ENCODE measurements at places on chromosomes 5 and 9.

- no peaks in the 10 kb centered on the region for H3K27me3 ChIP-seq
- no peaks in the 10 kb centered on the region for H3K4me1 ChIP-seq
- H3K4me3 ChIP-seq: no peak overlapping the region
- DNase-seq: no peak
Observed at GRCh38 chr5:2892466-2893000, 141.1 kb upstream of the IRX2 start.

DNA sequence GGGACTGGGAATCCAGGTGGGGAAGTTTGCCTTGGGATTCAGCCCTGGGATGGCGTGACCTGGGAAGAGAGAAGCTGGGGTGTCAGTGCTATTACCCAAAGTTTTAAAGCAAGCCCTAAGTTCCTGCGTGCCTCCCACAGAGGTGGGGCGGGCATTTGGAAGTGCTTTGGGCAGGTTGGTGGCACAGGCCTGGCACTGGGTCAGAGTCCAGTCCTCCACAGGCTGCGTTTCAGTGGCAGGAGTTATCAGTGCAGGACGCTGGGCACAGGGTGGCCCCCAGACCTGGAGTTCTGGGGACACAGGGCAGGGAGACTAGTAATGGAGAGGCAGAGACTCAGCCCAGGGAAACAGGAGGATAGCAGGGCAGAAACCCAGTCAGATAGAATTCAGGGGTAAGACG, 147.2 kb downstream of the MAST4 start:
- DNase-seq: no peak
- H3K4me3 ChIP-seq: no peak overlapping the region
- H3K27ac ChIP-seq: no peak overlapping the region
- peaks cover 2% of the 10 kb centered on the region for H3K27me3 ChIP-seq
- no peaks in the 10 kb centered on the region for H3K36me3 ChIP-seq
- no peaks in the 10 kb centered on the region for H3K4me1 ChIP-seq

DNA sequence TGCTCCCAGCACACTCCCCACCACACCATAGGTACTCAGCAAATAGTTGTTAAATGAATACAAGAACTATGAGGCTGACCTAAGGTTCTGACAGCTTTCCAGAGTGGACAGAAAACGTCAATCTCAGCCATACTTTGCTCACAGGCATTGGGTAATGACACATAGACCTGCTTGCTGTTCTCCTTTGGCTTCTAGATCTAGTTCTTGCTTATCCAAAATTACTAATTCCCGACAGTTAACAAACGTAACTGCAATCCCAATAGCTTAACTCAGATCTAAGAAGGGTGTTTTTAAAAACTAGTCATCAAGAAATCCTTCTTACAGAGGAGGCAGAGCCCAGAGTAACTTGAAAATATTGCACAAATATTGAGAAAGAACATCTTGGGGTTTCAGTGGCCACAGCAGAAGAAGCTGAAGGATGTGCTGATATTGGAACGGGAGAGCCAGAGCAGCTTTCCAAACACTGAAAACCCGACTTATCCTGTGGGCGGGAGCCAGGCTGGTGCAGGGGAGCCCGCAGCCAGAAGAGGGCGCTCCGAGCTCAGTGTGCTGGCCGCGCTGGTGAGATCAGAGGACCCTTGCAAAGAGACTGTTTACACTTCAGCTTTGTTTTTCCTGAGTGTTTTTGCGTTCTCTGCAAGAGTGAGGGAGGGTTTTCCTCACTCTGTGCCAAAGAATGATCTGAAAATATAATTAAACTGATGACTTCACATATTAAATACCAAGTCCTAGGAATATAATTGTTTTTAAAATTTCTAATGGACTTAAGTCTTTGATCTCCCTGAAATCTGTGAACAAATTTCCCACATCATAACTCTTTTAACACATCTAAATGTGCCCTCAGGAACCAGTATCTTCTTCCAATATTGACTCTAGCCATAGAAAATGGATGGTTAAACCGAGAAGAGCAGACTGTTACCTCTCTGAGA, 30.3 kb downstream of the FGF1 start:
- no peak overlapping the region for H3K27ac ChIP-seq
- H3K4me3 ChIP-seq: no peak overlapping the region
- no peaks in the 10 kb centered on the region for H3K36me3 ChIP-seq

GRCh38 chr5:6453937-6454560, 5.4 kb downstream of the UBE2QL1 start:
- DNase-seq: no peak
- H3K27ac ChIP-seq: no peak overlapping the region
- H3K4me3 ChIP-seq: no peak overlapping the region
- peaks cover 65% of the 10 kb centered on the region for H3K27me3 ChIP-seq

DNA sequence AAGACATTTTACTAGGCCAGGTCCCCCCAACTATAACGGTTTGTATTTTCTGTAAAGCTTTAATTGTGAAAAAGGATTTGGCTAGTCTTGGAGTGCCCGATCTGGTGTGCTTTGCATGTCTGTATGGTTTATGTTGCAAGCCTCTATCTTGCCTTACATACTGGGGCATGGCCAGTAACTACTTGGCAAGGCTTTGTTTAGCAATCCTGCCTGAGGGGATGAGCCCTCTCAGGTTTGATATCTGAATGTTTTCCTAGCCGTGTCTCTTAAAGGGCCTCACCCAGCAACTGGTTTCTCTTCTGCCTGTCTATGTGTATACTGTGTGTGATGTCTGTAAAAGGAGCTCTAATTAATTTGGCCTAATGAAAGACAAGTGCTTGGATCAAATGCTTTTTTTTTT, 61.3 kb upstream of the SPINK5 start:
- peaks cover 7% of the 10 kb centered on the region for H3K36me3 ChIP-seq
- no peaks in the 10 kb centered on the region for H3K4me1 ChIP-seq
- H3K27me3 ChIP-seq: no peaks in the 10 kb centered on the region
- no peak overlapping the region for H3K27ac ChIP-seq
- no peak overlapping the region for H3K4me3 ChIP-seq

GRCh38 chr9:127647451-127647850, 35.4 kb downstream of the STXBP1 start:
- peaks cover 3% of the 10 kb centered on the region for H3K4me1 ChIP-seq
- H3K27me3 ChIP-seq: no peaks in the 10 kb centered on the region
- no peak for DNase-seq
- peaks cover 12% of the 10 kb centered on the region for H3K36me3 ChIP-seq

GRCh38 chr5:91416491-91416890, 33.4 kb upstream of the ARRDC3 start:
- H3K4me3 ChIP-seq: no peak overlapping the region
- no peaks in the 10 kb centered on the region for H3K4me1 ChIP-seq
- DNase-seq: no peak
- no peak overlapping the region for H3K27ac ChIP-seq
- no peaks in the 10 kb centered on the region for H3K36me3 ChIP-seq

DNA sequence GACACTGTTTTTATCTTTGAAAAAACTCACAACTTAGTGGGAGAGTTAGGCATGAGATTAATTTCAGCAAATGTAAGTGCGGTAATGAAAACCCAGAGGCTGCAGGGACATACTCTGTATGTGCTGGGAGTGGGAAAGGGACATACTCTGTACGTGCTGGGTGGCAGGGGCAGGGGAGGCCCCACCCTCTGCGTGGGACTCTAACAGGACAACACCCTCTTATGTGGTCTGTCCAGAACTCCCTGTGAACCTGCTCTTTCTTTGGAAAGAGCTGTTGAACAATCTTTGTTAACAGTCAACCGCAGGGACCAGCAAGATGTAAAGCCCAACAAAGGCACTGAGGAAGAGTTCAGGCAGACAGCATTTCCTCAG, 2.4 kb downstream of the MLANA start:
- peaks cover 11% of the 10 kb centered on the region for H3K4me1 ChIP-seq
- no peak overlapping the region for H3K27ac ChIP-seq
- H3K36me3 ChIP-seq: peaks cover 6% of the 10 kb centered on the region
- no peak overlapping the region for H3K4me3 ChIP-seq

DNA sequence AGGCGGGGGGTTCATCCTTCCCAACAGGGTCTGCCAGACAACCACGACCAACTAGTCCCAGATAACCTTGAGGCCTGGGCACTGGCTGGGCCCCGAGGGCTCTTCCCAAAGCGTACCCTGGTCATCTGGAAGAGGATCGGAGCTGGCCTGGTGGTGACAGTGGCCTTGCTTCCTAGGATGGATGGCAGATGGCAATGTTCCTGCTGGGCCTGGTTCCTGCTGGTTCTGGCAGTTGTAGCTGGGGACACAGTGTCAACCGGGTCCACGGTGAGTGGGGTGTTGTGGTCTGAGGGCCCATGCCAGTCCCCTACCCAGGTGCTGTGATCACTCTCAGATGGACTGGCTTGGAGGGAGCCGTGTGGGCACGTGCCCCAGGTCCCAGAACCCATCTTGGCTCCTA, 2.0 kb downstream of the ADAMTSL2 start:
- no peaks in the 10 kb centered on the region for H3K36me3 ChIP-seq
- peaks cover 80% of the 10 kb centered on the region for H3K27me3 ChIP-seq
- DNase-seq: no peak

- peak; percentile 57 for DNase-seq
- H3K27me3 ChIP-seq: no peaks in the 10 kb centered on the region
- no peaks in the 10 kb centered on the region for H3K36me3 ChIP-seq
- H3K27ac ChIP-seq: no peak overlapping the region
- H3K4me3 ChIP-seq: no peak overlapping the region
Observed at GRCh38 chr5:116502616-116503015, 72.0 kb downstream of the SEMA6A start.

GRCh38 chr9:77751341-77752091, 103.4 kb upstream of the GNA14 start:
- no peaks in the 10 kb centered on the region for H3K27me3 ChIP-seq
- peak; percentile 74 for DNase-seq
- H3K27ac ChIP-seq: peak overlapping the region; percentile 61
- H3K4me1 ChIP-seq: no peaks in the 10 kb centered on the region
- H3K36me3 ChIP-seq: peaks cover 9% of the 10 kb centered on the region
- no peak overlapping the region for H3K4me3 ChIP-seq

DNA sequence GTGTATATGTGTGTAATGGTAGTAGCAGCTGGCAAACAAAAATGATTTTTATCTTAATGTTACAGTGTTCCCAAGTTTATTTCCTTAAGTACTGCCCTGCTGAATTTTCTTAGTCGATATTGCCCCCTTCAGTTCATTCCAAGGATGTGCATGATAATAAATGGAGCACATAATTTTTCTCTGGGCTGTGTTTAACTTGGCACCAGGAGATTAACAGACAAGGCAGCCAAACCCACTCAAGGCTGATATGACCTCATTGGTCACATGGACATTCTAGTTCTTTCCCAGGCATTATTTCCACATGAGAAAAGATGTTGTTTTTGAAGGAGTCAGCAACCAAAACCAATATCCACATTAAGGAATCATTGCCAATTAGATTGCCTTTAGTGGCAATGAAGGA, 61.8 kb downstream of the COX7C start:
- no peak overlapping the region for H3K27ac ChIP-seq
- no peaks in the 10 kb centered on the region for H3K36me3 ChIP-seq
- no peaks in the 10 kb centered on the region for H3K27me3 ChIP-seq
- H3K4me3 ChIP-seq: no peak overlapping the region
- H3K4me1 ChIP-seq: no peaks in the 10 kb centered on the region
- DNase-seq: peak; percentile 78

DNA sequence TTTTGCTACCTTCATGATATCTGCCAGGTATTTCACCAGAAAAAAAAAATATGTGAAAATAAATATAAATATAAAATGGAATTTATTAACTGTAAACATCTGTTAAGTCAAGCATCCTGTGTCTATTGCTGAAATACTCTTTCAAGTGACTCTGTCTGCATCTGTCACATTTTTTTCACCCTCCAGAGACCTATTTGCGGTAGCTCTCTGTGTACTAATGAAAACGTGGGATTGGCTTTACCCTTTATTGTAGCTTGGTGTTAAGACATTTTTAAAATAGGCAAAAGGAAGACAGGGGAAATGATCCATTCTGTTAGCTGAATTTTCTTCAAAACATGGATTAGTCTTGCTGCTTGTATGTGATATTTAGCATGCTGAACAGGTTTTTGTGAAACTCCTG, 536.0 kb upstream of the WWC1 start:
- H3K27me3 ChIP-seq: no peaks in the 10 kb centered on the region
- peaks cover 7% of the 10 kb centered on the region for H3K4me1 ChIP-seq
- no peak overlapping the region for H3K4me3 ChIP-seq
- DNase-seq: no peak
- peak overlapping the region; percentile 86 for H3K27ac ChIP-seq
- no peaks in the 10 kb centered on the region for H3K36me3 ChIP-seq

DNA sequence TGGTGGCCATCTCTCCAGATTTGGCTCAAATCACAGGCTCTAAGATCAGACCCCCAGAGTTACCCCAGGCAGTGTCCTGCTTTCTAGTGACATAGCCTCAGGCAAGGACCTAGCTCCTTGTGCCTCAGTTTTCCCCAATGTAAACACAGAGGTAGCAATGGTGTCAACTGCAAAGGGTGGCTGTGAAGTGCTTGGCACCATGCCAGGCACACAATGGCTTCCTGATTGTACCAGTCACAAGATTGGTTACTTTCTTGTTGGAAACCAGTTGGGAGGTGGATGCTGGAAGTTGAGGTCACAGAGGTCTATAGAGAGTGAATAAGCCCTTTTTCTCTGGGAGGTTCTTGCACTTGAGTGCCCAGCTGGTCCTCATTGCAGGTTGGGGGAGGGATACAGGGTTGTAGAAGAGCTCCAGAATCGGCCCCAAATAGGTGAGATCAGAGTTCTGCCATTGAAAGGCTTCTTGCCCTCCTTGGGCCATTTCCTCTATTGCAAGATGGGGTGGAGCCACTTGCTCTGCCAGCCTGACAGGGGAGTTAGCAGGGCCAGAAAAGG, 2.3 kb downstream of the STKLD1 start:
- H3K27me3 ChIP-seq: no peaks in the 10 kb centered on the region
- H3K36me3 ChIP-seq: no peaks in the 10 kb centered on the region
- H3K4me3 ChIP-seq: no peak overlapping the region
- DNase-seq: no peak
- peaks cover 17% of the 10 kb centered on the region for H3K4me1 ChIP-seq

- H3K27ac ChIP-seq: no peak overlapping the region
- no peaks in the 10 kb centered on the region for H3K4me1 ChIP-seq
- DNase-seq: peak; percentile 35
- no peaks in the 10 kb centered on the region for H3K36me3 ChIP-seq
Observed at GRCh38 chr9:134871697-134872340, 8.8 kb upstream of the FCN2 start.

- no peak overlapping the region for H3K27ac ChIP-seq
- H3K27me3 ChIP-seq: no peaks in the 10 kb centered on the region
- no peaks in the 10 kb centered on the region for H3K36me3 ChIP-seq
- H3K4me3 ChIP-seq: no peak overlapping the region
- H3K4me1 ChIP-seq: no peaks in the 10 kb centered on the region
Observed at GRCh38 chr5:29518176-29518575, 1675.3 kb upstream of the CDH6 start.

- no peak overlapping the region for H3K4me3 ChIP-seq
- no peak overlapping the region for H3K27ac ChIP-seq
- DNase-seq: no peak
Observed at GRCh38 chr5:12902611-12903010, 998.4 kb upstream of the CTNND2 start.
